ENCODE measurements at places on chromosomes 7 and 10.

DNA sequence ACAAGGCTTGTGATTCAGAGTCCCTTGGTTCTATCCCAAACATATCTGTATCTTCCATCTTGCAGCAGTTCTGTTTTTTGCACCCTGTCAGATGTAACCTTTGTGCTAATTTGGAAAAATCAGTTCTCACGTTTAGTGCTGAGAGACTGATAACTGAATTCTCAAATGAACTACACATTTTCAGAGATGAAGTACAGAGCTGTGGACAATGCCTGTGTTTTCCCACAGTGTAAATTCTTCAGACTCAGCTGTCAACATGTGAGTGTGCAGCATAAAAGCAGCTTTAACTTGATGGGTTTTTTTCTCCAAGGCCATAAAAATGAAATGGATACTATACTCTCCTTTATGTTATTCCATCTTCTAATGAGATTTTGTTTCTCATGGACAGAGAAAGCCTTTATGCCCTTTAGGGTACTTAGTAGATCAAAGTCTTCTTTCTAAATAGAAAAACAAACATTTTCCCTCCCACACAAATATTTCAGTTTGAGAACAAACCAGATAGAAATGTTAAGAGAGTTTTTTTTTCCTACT is 150.9 kb downstream of the SEMA3A start:
- no peak for DNase-seq

GRCh38 chr7:97298561-97298960 is 181.1 kb downstream of the SDHAF3 start:
- DNase-seq: no peak

GRCh38 chr7:100544967-100545359 is 6.0 kb downstream of the AGFG2 start:
- DNase-seq: no peak

DNA sequence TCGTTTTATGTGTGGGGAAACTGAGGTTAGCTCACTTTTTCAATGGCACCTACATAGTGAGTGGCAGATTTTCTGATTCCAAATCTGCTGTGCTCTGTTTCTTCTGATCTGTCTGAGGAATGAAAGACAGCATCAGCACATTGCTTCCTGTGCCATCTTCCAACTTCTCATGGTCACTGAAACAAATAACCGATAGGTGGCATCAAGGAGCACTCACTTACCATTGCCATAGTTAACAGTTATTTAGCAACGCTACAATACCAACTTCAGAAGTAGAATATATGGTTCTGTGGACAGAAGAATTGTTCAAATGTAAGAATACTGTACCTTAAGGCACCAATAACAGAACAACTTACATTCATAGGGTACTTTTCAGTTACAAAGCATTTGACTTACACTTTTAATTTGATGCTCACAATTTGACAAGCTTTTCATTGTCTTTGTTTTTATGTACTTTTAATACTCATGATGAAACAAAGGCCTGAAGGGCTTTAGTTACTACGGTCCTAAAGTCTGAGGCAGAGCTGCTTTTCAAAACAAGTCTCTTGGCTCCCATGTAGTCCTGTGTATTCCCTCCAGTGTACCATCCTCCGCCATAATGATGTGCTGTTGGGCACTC is 228.9 kb upstream of the TCF7L2 start:
- DNase-seq: no peak

DNA sequence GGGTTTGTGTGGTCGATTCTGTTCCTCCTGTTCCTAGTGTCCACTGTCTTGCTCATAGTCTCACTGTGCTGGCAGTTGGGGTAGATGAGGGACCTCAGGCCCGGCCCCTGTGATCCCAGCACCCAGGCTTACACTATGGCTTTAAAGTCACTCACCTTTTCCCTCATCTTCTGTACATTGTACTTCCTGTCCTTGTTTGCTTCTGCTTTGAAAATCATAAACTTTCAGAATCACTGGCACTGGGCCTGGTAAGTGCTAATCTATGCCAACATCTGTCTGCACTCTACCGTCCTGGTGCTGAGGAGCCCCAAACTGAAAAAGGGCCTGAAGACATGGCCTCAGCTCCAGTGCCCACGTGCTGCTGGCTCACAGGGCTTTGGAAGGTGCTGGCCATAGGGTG is 5.7 kb upstream of the TAS2R60 start:
- no peak for DNase-seq

GRCh38 chr7:23234569-23235296 is 11.8 kb upstream of the GPNMB start:
- no peak for DNase-seq

GRCh38 chr10:111338805-111339204 is 262.0 kb downstream of the ADRA2A start:
- no peak for DNase-seq

DNA sequence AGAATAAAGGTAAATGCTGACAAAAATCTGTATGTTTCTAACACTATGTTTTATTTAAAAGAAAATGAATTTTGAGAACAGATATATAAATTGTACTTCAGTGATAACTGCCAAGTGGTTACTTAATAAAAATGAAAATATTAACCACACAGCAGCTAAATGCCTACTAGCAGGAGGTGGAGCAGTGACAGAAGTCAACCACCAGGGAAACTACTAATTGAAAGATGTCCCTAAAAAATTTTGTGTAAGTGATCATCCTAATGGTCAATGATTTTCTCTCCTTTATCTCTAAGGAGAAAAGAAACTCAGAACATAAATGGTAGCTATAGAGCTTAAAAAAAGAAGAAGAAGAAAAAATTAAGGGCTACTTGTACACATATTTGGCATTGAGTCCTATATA is 22.9 kb downstream of the WNT16 start:
- no peak for DNase-seq

- no peak for DNase-seq
Observed at GRCh38 chr7:149297034-149297755, 35.2 kb downstream of the ZNF783 start.

GRCh38 chr7:22732556-22733126 is 5.6 kb downstream of the IL6 start:
- DNase-seq: no peak

DNA sequence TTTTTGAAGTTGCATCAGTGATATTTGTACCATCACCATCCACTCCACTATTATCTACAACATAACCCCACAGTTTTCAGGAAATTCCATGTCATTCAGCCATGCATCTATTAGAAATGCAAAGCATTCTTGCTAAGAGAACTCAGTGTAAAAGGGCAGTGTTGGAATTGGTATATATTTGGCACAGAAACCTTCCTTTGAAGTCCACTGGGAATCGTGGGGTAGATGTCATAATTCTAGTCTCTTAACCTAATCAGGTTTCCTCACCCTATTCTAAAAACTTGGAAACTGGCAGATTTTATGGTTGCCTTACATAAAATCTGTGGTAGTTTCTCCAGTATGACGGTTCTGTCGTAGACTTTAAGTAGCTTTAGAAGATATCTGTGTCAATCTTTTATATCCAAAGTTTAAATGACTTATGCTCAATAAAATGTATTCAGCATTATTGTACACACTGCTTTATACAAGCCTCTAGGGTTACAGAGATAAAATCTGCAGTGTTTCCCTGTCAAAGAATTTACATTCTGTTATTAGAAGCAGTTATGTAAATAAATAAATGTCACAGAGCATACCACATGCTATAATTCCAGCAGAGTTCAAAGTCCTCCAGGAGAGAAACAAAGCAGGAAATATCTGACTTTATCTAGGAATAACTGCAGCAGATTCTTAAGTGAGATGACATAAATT is 704.4 kb upstream of the CELF2 start:
- no peak for DNase-seq

DNA sequence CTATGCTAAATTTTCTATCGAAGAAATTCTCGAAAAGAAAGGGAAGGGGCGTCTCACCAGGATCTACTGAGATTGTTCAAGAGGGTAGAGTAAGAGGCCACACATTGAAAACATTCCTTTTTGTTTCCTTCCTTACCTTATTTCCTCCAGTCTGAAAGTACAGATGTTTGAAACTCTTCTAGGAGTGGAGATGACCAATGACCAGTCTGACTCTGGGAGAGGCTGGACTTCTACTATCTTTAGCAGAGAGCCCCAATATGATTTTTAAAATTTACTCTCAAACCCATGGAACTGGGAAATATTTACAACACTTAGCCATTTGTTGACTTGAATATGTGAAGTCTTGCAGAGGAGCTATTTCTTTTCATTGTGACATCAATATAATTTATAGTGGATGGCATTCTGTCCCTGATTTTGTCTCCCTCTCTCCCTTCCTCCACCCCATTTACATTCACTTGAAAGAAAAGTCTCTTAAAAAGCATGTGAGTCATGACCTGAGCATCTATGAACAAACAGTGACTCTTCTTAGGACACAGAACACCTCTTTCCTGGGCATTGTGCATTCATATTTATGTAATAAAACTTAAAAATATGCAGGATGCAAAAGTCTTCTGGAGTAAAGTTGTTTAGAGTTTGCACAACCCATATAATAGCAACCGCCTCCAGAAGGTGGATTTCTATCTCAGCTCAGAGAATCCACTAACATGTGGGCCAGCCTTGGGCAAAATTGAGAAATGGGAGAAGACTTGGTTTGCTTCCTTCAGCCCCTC is 31.2 kb upstream of the BMPER start:
- no peak for DNase-seq

- DNase-seq: no peak
Observed at GRCh38 chr10:46525177-46525823, 31.2 kb downstream of the GPRIN2 start.

GRCh38 chr7:92815412-92815811 is 21.0 kb downstream of the CDK6 start:
- no peak for DNase-seq

- DNase-seq: no peak
Observed at GRCh38 chr7:156635529-156636385, 4.8 kb upstream of the RNF32 start.

DNA sequence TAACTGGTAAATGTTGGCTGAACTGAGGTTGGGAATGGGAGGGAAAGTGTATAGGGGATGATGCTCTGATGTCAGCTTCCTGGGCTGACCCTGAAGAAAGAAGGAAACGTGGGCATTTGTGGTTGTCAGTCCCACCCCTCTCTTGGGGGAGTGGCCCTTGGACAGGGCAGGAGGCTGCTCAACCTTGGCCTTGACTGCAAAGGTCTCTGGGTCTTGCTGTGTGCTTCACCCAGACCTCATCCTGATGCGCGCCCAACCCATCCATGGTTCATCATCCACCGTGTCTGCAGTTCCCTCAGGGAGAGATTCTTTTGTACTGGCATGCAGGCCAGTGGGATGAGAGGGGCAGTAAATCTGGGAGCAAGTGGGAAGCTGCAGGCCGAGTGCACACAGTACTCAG is 4.7 kb upstream of the ZYX start:
- DNase-seq: no peak

- DNase-seq: no peak
Observed at GRCh38 chr10:69573056-69573806, at the start of gene NEUROG3. NEUROG3 (minus strand) TSS chr10:69573422; CDS start chr10:69573043, 379 bp downstream.

GRCh38 chr10:97708976-97709946 is 4.3 kb upstream of the MARVELD1 start:
- DNase-seq: no peak

DNA sequence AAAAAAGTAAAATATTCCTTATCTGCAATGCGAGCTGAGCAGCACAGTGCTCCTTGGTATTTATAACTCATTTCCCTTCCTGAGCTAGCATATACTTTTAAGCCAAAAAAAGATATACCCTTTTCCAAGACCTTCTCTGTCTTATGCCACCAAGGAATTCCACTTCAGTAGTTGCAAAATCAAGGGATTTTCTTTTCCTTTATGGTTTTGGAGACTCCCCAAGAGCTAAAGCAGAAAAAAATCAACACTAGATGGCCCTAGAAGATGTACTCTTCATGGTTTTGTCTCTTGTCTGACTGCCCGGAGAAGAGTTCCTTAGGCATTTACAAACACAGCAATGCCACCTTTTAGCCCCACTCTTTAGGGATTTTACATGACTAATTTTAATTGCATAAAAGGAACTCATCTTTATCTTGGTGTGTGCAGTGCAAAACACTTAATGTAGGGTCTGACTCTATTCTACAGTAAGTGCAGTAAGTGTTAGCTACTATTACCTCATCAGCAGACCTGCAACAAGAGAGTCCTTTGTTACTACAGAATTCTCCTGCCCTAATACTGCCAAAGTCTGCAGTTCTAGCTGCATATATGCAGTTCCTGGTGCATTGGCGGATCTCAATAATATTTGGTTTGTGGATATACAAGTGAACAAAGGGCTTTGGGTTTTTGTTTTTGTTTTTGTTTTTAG is 443.3 kb downstream of the GFRA1 start:
- DNase-seq: no peak

- no peak for DNase-seq
Observed at GRCh38 chr10:70880077-70880534, 8.3 kb downstream of the PCBD1 start.

GRCh38 chr10:13086056-13086455 is 13.9 kb upstream of the OPTN start:
- DNase-seq: no peak

DNA sequence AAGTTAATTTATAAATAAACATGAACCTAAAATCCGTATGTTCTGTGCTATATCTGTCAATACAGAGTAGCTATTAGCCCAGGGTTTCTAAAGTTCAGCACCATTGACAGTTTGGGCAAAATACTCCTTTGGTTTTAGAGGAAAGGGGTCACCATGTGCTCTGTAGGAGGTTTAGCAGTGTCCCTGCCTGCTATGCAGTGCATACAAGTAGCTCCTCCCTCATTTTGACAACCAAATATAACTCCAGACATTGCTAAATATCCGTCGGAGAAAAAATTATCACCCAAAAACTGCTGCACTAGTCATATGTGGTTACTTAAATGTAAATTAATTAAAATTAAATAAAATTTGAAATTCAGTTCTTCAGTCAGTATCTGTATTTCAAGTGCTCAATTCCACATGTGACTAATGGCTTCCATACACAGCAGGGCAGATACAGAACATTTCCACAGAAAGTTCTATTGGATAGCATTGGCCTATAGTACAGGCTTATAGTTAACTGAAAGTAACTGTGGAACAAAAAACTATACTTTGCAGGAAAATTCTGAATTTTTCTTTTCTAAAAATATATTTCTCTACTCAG is 6.4 kb downstream of the UPF2 start:
- DNase-seq: no peak

DNA sequence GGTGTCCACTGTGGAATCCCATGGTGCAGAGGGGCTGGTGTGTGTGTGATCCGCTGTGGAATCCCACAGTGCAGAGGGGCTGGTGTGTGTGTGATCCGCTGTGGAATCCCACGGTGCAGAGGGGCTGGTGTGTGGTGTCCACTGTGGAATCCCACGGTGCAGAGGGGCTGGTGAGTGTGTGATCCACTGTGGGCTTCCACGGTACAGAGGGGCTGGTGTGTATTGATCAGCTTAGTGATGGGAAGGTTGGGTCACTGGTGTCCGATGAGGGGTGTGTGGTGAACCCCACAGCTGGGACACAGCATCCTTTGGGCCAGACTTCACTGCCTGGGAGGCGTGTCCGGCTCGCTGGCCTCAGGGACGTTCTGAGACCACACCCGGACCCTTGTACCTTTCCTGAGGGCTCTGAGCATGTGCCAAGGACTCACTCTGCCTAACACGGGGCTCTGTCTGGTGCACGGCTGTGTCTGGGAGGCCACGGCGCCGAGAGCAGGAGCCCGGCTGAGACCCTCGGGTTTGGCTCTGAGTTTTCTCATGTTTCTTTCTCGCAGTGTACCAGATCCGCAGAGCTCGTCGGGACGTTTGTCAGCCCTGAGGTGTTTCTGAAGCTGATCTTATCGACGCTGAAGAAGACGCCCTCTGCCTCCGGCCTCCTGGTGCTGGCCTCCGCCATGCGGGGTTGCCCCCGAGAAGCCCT is 29.3 kb upstream of the PRKAR1B start:
- no peak for DNase-seq
